NCI-H2081 (cell line): ENCODE measurements at places on chromosomes 4 and X.
A peak's percentile ranks its signal among the peaks of the same experiment; 100 is the strongest.

- no peak for DNase-seq
These were observed 455 bp upstream of the ABCB7 start for GRCh38 chrX:75156531-75156945.

DNA sequence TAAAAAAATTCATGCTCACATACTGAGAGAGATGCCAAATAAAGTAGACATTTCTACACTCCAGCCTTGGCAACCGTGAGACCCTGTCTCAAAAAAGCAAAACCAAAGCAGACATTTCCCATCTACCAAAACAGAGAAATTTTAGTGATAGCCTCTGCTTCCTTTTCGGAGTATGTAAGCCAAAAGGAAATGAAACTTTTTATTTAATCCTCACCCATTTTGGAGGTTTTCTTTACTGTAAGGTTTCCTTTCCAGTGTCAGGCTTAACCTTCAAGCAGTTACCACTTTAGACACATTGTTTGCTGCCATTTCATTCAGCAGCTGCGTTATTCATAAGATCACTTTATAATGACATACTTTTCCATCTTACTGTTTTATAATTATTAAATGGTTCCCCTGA, 15.9 kb downstream of the ADD1 start:
- DNase-seq, result no peak

DNA sequence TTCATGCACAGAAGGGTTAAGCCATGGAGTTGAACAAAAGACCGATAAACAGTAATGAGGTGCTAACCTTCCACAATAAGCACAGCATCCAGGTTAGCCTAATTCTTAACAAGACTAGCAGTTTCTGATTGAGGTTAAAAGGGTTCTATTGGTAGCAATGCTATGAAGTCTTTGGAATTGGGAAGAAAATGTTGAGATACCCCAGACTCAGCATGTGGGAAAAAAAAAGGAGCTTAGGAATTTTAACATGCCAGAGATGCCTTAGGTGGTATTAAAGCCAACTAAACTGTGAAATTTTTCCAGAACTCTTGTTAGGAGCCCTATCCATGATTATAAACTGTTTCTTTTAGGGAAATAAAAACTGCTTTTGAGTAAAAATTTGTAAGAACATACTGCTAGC, 391.7 kb downstream of the GABRG1 start:
- no peak for DNase-seq

DNA sequence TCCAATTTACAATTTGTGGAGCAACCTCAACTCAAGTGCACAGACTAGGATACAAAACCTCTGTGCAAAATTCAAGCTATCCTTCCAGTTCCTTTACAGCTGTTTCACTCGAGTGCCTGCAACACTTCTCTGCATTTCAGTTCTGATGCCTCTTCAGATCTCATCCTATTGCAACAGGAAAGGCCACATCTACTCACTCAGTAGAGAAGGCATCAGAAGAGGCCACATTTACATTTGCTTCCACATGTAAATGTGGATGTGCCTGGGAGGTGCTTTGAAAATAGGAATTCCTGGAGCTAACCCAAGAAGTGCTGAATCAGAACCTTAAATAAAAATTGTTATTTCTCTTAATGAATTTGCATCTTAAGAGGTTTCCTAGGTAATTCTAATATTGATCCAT, 45.8 kb upstream of the SERTM2 start:
- DNase-seq, result no peak

DNA sequence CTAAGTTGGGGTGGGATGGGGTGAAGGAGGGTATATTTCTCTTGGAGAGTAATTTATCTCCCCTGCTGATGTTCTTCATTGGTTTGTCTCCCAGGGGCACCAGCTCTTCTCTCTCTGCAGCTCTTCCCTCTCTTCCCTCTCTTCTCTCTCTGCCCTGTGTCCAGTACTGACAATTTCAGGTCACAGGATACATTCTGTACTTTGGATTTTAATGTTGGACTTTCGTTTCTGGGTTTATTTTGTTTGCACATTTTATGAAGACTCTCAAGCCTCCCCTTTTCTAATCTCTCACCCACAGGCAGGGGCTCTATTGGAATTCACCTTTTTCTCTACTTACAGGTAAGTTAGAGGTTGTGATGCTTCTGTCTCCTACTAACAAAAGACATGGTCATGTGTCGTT, 165.5 kb downstream of the CPEB2 start:
- no peak for DNase-seq

DNA sequence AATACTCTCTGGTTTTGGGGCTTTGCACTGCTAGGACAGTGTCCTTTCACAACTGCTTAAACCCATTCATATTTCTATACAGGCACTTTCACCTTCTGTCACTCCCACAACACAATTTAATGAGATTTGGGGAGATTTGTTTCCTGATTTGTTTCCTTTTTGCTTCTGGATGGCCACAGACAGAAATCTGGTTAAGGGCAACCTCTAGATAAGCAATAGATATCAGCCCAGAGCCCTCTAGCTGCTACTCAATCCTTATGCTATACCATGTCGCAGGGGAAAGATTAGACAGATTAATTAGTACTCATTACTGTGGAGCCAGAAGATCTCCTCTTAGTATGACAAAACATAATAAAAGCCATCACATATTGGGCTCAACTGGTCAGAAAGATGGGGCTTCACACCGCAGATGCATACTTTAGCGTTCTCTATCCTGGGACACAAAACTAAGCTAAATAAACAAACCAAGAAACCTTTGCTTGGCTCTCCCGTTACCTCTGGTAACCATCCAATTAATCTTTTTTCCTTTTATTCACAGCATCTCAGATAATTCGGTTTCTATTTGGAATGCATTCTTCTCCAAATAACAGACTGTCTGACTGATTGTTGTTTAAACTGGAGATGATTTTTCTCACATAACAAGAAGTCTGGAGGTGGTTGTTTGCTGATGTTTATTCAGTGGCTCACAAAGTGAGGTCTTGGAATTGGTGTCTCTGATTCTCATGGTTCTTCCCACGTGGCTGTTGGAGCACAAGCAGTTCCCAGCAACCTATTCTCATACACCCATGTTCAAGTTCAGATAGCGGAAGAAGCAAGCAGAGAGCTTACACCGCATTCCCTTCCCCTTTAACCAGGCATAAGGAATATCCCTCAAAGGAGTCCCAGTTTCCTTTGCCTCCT, 41.0 kb upstream of the ZNF330 start:
- DNase-seq, result no peak

DNA sequence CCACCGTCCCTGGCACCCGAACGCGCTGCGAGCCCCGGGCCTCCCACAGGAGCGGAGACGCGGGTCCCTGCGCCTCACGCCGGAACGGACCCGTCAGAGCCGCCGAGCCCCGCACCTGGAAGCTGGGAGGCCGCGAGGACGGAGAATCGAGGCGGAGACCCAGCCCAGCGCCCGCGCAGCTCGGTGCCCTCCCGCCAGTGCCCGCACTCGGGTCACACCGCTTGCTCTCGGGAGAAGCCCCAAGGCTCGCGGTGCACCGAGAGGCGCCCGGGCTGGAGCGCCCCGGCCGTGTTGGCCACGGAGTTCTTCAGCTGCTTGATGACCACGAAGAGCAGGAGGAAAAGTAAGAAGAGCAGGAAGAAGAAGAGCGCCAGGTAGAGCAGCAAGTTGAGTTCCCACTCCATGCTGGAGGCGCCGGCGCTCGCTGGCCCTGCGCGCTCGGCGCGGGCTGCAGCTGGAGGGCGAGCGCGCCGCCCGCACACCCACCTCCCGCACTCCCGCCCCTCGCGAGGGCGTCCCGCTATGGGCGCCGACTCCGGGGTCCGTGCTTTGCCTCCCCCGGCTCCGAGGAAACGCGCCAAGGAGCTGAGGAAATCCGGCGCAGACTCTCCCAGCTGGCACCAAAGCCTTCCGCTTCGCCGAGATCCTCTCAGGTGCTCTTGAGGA, at the start of gene SMIM43:
TSS of gene SMIM43 (minus strand) at position 463 of the 666 bp plus-strand sequence. CDS start at position 404, 59 bp downstream.
- peak; percentile 2 for DNase-seq
